Activated CD4-positive, alpha-beta T cell treated with anti-CD3 and anti-CD28 coated beads for 36 hours (primary cell): ENCODE measurements at places on chromosomes 7 and 10. TPM values are rescaled to one million over a fixed set of nuclear protein-coding genes. Genes with fewer than 3 reads are reported as not detected.

- no peaks in the 10 kb centered on the region for H3K4me1 ChIP-seq
- H3K36me3 ChIP-seq, result no peaks in the 10 kb centered on the region
- no peak overlapping the region for H3K4me3 ChIP-seq
- no peaks in the 10 kb centered on the region for H3K27me3 ChIP-seq
- no peak overlapping the region for H3K27ac ChIP-seq
- no peak for DNase-seq
Observed at GRCh38 chr7:70390251-70390650, 741.7 kb upstream of the GALNT17 start.

HECTD2 gene
- 9.7 TPM for total RNA-seq

DNA sequence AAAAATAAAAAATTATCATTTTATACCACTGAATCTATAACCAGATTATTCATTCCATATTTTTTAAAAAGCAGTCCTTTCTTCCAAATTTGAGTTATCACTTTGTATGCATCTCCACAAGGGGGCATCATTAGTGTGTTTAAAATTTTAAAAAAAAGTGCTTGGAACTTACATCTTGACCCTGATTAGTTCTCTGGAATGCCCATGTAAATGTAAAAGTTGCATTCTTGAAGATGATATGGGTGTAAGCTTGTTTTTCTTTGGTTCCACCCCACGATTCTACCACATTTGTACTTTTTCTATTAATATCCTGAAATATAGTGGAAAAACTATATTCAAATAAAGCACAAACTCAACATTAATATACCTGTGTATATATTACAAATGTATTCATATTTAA lies 144.9 kb downstream of the ELAPOR2 start:
- no peak overlapping the region for H3K27ac ChIP-seq
- DNase-seq, result no peak
- no peaks in the 10 kb centered on the region for H3K36me3 ChIP-seq
- peaks cover 2% of the 10 kb centered on the region for H3K27me3 ChIP-seq
- peaks cover 7% of the 10 kb centered on the region for H3K4me1 ChIP-seq

DNA sequence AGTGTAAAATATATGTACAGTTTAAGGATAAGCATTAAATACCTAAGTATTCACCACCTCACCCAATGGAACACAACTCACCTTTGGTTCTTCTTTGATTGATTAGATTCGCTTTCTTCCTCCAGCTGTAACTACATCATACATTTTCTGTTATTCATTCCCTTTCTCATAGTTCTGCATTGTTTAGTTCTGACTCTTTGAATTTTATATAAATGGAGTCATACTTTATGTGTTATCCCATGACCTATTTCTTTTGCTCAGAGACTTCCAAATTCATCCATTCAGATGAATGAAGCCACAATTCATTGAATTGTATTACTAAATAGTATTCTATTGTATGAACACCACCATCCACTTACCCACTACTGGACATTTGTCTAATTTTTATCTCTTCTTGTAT lies 12.3 kb downstream of the THNSL1 start:
- no peaks in the 10 kb centered on the region for H3K27me3 ChIP-seq
- no peak overlapping the region for H3K4me3 ChIP-seq
- DNase-seq, result no peak
- peaks cover 11% of the 10 kb centered on the region for H3K36me3 ChIP-seq
- no peaks in the 10 kb centered on the region for H3K4me1 ChIP-seq
- H3K27ac ChIP-seq, result no peak overlapping the region

- H3K27ac ChIP-seq, result no peak overlapping the region
- H3K4me1 ChIP-seq, result peaks cover 3% of the 10 kb centered on the region
- DNase-seq, result peak; percentile 73
Observed at GRCh38 chr10:101291331-101292193, 62.3 kb upstream of the LBX1 start.

NEUROD6 gene
- total RNA-seq, result not detected

GRCh38 chr7:14606101-14606500 lies 296.4 kb downstream of the DGKB start:
- no peaks in the 10 kb centered on the region for H3K36me3 ChIP-seq
- no peaks in the 10 kb centered on the region for H3K4me1 ChIP-seq
- H3K4me3 ChIP-seq, result no peak overlapping the region
- no peak overlapping the region for H3K27ac ChIP-seq
- no peak for DNase-seq

- no peak overlapping the region for H3K4me3 ChIP-seq
Observed at GRCh38 chr10:37566332-37566731, 291.1 kb downstream of the ZNF248 start.

TMEM229A gene
- not detected for total RNA-seq

PNLIPRP2 gene
- not detected for total RNA-seq

SFRP5 gene
- not detected for total RNA-seq

LRIT2 gene
- total RNA-seq, result not detected

GRCh38 chr7:77235276-77235675 lies 35.7 kb upstream of the FGL2 start:
- no peak overlapping the region for H3K4me3 ChIP-seq
- no peaks in the 10 kb centered on the region for H3K27me3 ChIP-seq
- DNase-seq, result no peak
- no peak overlapping the region for H3K27ac ChIP-seq
- peaks cover 4% of the 10 kb centered on the region for H3K36me3 ChIP-seq

DNA sequence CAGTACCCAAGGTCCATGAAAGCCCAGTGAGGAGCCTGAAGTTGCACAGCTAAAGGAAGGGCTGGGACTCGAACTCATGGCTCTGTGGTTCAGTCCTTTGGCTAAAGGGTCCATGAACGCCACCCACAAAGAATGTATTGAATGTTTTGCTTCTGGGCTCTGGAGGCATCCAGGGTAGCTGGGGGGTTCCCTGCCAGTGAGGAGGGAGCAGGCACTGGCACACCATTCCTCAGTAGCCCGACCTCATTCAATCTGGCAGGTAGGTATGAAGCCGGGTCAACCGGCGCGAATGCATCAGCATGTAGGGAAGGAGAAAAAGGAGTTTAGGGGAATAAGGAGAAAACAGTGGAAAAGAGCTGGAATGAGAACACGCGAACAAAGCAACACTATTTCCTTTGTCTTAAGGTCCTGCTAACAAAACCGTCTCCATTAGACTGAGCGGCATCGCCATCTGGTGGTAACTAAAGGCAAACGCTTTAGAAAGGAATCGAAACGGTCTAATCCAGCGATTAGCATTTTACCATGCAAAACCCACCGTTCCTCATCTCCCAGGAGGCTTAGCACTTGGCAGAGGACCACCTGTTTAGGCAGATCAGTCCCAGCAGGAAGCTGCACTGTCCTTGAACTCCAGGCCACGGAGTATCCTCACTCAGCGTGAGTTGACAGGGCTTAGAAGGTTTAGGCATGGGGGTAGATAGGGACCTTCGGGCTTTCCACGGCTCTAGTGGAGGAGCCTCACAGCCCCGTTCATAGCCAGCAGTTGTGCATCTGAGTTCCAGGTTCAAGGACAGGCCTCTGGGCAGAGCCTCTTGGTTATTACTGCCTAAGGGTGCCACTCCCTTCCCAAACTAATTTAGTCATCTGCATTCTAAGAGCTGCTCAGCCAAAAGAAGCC lies 122.8 kb downstream of the UBE2H start:
- H3K36me3 ChIP-seq, result no peaks in the 10 kb centered on the region
- DNase-seq, result peak; percentile 79
- peaks cover 13% of the 10 kb centered on the region for H3K4me1 ChIP-seq
- H3K27me3 ChIP-seq, result no peaks in the 10 kb centered on the region
- peak overlapping the region; percentile 47 for H3K27ac ChIP-seq

RBP3 gene
- not detected for total RNA-seq

TSPAN33 gene
- 7.5 TPM for total RNA-seq

GRCh38 chr10:92530421-92530820 lies 43.5 kb downstream of the IDE start:
- no peaks in the 10 kb centered on the region for H3K27me3 ChIP-seq
- no peaks in the 10 kb centered on the region for H3K4me1 ChIP-seq
- no peak overlapping the region for H3K27ac ChIP-seq
- peaks cover 16% of the 10 kb centered on the region for H3K36me3 ChIP-seq

GRCh38 chr7:143126146-143126545 lies 5.7 kb upstream of the PIP start:
- peaks cover 11% of the 10 kb centered on the region for H3K27me3 ChIP-seq
- H3K27ac ChIP-seq, result no peak overlapping the region
- H3K4me1 ChIP-seq, result no peaks in the 10 kb centered on the region
- H3K4me3 ChIP-seq, result no peak overlapping the region

DNA sequence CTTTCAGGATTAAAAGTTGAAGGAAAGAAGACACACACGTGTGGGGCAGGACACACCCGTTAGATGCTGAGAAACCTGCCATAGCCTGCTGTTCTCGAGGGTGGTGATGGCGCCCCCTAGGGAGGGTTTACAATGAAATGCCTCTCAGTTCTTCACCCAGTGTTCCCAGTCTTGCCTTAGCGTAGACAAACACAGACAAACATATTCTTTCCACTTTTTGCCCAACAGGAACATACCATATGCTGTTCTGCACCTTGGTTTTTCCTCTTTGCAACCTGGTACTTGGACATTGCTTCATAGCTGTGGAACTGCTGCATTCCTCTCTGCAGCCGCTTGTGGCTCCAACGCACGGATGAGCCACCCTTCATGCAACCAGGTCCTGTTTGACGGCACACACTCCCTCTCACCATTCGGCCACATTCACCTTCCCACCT lies 23.3 kb upstream of the HSPA12A start:
- H3K4me1 ChIP-seq, result no peaks in the 10 kb centered on the region
- no peaks in the 10 kb centered on the region for H3K36me3 ChIP-seq
- H3K27me3 ChIP-seq, result peaks cover 48% of the 10 kb centered on the region
- H3K27ac ChIP-seq, result no peak overlapping the region
- peak; percentile 69 for DNase-seq

- no peak overlapping the region for H3K27ac ChIP-seq
- H3K4me3 ChIP-seq, result no peak overlapping the region
- H3K4me1 ChIP-seq, result no peaks in the 10 kb centered on the region
- H3K36me3 ChIP-seq, result no peaks in the 10 kb centered on the region
- no peak for DNase-seq
Observed at GRCh38 chr7:145265180-145265579, 429.3 kb upstream of the TPK1 start.

- DNase-seq, result no peak
- H3K4me3 ChIP-seq, result no peak overlapping the region
- peaks cover 22% of the 10 kb centered on the region for H3K27me3 ChIP-seq
- H3K27ac ChIP-seq, result no peak overlapping the region
Observed at GRCh38 chr7:135753616-135754413, 5.2 kb upstream of the FAM180A start.

DNA sequence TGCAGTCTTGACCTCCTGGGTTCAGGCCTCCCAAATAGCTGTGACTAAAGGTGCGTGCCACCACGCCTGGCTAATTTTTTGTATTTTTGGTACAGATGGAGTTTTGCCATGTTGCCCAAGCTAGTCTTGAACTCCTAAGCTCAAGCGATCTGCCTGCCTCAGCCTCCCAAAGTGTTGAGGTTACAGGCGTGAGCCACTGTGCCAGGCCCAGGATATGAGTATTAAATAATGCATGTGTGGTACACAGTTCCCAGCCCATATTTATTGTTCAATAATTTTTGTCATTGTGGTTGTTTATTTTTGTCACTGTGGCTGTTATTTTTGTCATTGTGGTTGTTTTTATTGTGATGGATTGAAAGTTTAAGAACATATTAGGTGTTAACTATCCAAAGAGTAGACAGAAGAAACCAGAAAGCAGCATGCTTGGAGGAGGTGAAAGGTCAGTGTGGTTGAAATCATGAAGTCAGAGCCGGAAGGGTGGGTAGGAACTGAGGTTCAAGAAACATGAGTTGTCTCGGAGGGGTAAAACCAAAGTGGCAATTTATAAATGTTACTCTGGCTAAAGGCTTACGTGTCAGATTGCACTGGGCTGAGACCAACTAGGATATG lies 45.0 kb downstream of the MRC1 start:
- no peaks in the 10 kb centered on the region for H3K27me3 ChIP-seq
- no peaks in the 10 kb centered on the region for H3K4me1 ChIP-seq
- DNase-seq, result no peak
- no peak overlapping the region for H3K4me3 ChIP-seq
- no peak overlapping the region for H3K27ac ChIP-seq
- no peaks in the 10 kb centered on the region for H3K36me3 ChIP-seq

GRCh38 chr7:41872966-41873365 lies 170.1 kb upstream of the INHBA start:
- H3K27ac ChIP-seq, result no peak overlapping the region
- DNase-seq, result no peak
- peaks cover 16% of the 10 kb centered on the region for H3K4me1 ChIP-seq
- H3K27me3 ChIP-seq, result peaks cover 43% of the 10 kb centered on the region
- H3K36me3 ChIP-seq, result no peaks in the 10 kb centered on the region

SFRP4 gene
- total RNA-seq, result not detected

DNA sequence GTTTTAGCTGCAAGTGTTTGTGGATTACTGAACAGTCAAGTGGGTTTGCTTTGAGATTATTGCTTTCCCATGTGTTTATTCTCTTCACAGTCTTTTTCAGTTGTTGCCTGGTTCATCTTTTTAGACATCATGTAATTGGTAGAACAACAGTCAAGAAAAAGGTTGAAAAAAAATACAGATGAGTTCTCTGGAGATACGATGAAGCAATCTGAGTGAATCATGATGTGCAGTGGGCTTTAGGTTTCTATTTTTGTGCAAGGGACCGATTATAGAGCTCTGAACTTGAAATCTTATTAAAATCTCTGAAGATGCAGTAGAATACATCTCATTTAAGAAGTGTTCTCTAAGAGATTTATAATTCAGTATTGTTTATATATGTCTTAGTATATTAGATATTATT lies 145.7 kb downstream of the SDK1 start:
- H3K36me3 ChIP-seq, result peaks cover 2% of the 10 kb centered on the region
- H3K4me3 ChIP-seq, result no peak overlapping the region
- H3K4me1 ChIP-seq, result no peaks in the 10 kb centered on the region
- no peak for DNase-seq
- H3K27ac ChIP-seq, result no peak overlapping the region
- no peaks in the 10 kb centered on the region for H3K27me3 ChIP-seq

PSMG3 gene
- 33.0 TPM for total RNA-seq

PIK3CG gene
- 14.3 TPM for total RNA-seq

- peaks cover 23% of the 10 kb centered on the region for H3K36me3 ChIP-seq
- H3K27me3 ChIP-seq, result no peaks in the 10 kb centered on the region
- no peak overlapping the region for H3K27ac ChIP-seq
Observed at GRCh38 chr7:135207406-135208101, 3.8 kb downstream of the WDR91 start.

DNA sequence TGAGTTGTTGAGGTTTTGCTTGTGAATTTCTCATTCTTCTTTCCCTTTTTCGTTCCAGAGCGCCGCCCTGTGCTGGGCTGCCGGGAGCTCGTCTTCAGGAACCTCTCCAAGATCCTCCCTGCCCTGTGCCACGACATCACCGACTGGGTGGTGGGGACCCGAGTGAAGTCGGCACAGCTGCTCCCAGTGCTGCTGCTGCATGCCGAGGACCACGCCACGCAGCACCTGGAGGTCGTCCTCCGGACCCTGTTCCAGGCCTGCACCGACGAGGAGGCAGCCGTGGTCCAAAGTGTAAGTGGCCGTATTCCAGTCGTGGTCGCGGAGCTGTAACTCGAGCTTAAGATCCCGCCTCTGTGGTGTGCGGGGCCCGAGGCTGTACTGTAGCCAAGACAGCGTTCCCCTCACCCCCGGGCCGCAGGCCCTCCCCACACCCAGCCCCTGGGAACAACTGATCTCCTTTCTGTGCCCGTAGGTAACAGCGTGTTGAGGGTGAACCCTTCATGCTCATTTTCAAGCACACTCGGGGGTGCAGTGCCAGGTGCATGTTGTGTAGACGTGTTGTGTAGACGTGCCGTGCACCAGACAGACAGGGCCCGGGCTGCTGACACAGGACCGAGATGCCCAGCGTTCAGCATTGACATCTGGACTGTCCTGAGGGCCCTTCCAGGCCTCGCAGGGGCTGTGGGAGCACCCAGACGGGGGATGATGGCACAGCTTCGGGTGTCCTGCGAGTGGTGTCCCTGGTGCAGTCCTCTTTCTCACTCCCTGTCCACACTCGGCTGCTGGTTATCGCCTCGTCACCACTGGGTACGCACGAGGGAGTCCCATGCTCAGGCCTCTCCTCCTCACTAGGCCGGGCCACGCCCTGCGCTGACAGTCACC lies 27.7 kb upstream of the PRKAR1B start:
- no peak overlapping the region for H3K4me3 ChIP-seq
- no peak for DNase-seq
- peaks cover 44% of the 10 kb centered on the region for H3K36me3 ChIP-seq
- H3K27me3 ChIP-seq, result no peaks in the 10 kb centered on the region
- no peak overlapping the region for H3K27ac ChIP-seq
- H3K4me1 ChIP-seq, result no peaks in the 10 kb centered on the region
